ENCODE measurements at places on chromosomes 7 and 10.

- DNase-seq: no peak
These were observed 30.1 kb downstream of the KCND2 start for GRCh38 chr7:120303105-120303504.

- no peak for DNase-seq
These were observed 98.3 kb upstream of the SEC61G start for GRCh38 chr7:54857294-54857693.

DNA sequence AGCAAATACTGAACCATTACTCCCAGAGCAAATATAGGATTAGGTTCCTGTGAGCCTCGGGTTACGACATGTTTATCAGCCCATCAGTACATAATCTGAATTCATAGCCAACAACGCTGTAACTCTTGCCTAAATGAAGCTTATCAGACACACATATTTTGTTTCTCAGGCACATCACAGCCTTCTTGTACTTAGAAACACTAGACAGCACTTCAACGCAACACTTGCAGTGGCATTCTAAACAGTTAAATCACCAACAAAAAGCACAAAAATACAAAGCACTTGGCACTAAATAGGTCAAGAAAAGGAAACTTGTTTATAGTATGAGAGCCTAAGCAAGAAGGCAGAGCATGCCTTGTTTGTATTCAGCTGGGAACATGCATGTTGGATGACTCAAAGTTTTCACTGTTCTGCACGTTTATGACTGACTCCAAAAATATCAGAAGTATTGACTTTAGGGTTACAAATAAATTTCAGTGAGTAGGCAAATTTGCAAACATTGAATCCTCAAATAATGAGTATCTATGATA lies 75.0 kb downstream of the VPS50 start:
- DNase-seq: no peak

GRCh38 chr10:72948762-72949161 lies 5.8 kb downstream of the PLA2G12B start:
- DNase-seq: peak; percentile 18

- DNase-seq: no peak
These were observed 194.2 kb downstream of the BICC1 start for GRCh38 chr10:58706836-58707235.

DNA sequence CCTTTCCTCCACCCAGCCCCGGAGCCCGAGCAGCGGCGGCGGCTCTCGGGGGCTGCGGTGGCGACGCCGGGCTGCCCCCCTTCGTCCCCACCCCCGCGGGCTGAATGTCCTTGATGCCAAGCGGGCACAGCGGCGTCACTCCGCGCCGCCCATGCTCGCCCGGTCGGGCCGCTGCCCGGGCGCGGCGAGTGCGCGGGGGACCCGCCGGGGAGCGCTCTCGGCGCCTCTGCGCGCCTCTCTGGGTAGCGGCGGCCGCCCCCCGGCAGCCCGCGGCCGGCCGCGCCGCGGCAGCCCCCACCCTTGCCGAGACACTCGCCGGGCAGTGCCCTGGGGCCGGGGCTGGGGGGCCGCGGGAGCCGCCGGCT lies 433 bp upstream of the PLXNA4 start:
- DNase-seq: no peak

DNA sequence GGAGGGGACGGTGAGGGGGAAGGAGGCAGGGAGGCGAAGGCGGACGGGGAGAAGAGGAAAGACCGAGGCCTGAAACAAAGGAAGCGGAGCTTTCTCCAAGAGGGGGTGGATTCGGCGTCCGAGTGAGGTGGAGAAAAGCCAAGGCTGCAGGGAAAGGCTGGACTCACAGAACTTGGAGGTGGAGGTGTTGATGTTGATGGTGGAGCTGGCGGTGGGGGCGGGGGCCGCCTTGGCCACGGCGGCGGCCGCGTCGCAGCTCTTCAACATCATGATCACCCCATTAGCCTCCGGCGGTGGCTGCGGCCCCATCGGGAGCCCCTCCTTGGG lies 578 bp downstream of the CACUL1 start:
- peak; percentile 78 for DNase-seq

- peak; percentile 65 for DNase-seq
These were observed 24.4 kb downstream of the MTURN start for GRCh38 chr7:30159163-30159562.

DNA sequence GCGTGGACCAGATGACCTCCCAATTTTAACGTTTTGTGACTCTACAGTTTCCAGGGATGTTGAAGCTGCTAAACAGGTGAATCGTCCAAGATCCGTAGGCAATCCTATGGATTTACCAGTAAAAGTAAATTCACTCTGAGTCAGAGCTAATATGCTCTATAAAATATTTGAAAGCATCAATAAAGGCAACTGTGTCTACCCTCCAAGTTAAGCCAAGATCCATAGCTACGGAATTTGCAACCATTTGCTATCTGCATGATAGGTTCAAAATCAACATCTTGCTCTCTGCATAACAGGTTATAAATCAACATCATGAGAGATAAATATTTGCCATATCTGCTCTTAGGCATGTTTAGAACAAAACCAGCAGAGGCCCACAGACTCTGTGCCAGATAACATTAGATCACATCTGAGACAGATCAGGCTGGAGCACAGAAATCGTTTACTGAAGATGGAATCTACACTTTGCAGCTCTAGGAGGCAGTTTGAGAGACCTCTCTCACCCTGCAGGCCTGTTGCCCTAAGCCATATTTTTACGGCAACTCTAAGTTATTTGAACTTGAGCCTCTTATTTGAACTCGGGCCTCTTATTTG lies 80.7 kb upstream of the PDCD4 start:
- DNase-seq: no peak

- DNase-seq: no peak
These were observed 1196.8 kb upstream of the PHF14 start for GRCh38 chr7:9776900-9777299.

DNA sequence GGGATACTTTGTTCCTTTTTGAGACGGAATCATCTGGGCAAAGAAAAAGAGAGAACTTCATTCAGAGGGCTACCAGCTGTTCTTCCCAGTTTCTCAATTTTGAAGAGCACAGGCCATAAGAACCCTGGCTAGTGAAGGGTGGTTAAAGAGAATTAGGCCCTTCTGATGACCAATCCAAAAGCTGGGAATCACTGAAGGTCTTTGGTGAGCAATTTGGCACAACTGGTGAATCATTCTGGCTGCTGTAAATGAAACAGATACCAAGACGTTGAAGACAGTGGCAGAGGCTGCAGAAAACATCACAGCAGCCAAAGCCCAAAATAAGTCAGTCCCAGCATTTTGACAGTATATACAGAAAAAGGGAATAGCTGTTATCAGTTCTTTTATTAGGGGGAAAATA lies 5.1 kb downstream of the RAPGEF5 start:
- peak; percentile 12 for DNase-seq

- no peak for DNase-seq
These were observed 24.3 kb upstream of the PDK4 start for GRCh38 chr7:95620631-95621030.

DNA sequence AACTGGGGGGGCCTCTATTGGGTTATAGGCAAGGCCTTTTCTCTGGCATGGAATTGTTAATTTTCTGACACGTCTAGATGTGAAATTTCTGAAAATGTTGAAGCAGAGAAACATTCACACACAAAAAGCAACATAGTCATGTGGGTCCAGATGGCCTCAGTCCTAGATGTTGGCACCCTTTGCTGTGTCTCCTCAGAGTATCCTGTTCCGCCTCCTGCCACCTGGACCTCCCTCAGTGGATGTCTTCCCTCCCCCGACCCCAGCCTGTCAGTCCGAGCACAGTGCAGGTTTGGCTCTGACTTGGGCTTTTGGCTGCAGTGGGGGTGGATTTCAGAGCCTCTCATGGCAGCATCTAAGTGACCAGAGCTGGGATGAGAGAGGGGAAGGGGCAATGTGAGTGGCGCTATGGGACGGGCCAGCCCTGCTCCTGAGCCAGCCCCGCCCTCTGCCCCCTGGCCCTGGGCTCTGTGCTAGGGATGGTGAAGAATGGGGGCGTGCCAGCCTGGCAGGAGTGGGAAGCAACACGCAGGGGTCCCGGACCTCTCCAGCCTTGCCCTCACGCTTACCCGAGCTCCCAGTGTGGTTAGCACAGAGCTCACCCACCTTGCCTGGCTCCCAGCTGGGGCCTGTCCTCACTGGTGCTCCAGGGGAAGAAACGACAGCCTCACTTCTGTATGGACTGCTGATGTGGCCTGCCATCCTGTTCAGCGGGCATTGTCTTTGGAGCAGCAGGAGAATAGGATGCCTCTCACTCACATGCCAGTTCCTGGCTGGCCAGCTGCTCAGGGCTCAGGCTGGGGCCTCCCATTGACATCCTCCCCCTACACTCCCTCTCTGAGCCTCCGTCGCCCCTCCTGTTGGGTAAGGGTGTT lies 6.2 kb downstream of the ATP6V0E2 start:
- DNase-seq: no peak

DNA sequence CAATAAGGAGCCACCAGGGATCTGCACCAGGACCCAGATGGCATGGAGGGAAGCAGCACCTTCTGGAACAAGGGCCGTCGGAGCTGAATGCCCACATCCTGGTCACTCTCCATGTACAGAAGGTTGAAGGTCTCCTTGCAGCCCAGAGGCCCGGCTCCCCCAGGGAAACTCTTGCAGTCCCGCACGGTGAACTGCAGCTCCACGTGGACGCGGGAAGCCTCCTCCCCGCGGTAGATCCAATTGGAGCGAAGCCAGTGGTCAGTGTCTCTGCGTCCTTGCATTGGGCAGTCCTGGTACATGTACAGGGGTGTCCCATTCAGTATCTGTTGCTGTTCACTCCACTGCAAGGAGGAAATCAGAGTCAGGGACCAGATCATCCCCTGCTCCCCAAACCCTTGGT lies 7.4 kb downstream of the EPHA1 start:
- no peak for DNase-seq

DNA sequence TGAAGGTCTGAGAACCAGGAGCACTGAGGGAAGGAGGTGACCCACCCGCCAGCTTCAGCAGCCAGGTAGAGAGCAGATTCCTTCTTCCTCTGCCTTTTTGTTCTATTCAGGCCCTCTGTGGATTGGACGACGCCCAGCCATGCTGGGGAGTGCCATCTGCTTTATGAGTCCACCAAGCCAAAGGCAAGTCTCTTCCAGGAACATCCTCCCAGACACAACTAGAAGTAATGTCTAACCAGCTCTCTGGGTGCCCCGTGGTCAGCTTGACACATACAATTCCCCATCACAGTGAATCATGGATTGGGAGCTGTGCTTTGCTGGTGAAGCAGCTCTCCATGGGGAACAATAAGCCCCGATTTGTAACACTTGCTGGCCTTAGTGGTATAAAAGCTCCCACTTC lies 125.2 kb downstream of the CCDC3 start:
- no peak for DNase-seq

- peak; percentile 64 for DNase-seq
These were observed 1.9 kb upstream of the PLAU start for GRCh38 chr10:73908853-73909539.

DNA sequence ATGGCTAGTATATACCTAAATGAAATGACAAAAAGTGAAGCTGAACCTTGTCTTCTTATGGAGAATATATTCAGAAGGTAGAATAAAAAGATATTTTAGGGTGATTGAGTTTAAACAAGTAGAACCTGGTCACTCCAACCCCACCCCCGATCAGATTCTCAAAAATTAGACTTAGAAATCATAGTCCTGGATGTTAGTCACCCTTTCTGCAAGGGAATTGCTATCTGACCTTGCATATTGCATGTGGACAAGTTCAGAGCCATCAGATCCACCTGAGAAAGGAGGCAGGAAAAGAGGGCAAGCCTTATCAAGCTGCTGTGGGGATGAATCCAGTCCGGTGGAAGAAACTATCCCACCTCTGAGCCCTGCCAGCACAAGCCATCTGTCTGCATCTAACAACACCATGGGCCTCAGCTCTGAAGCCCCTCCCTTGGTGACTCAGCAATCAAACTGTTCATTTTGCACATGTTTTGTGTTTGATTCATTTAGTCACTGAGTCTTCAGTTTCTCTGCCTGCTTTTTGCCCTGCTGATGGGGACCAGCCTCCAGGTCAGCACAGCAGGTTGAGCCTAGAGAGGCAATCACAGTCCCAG lies 727.3 kb downstream of the AUTS2 start:
- DNase-seq: peak; percentile 2
